ENCODE measurements at places on chromosomes 4 and X. TPM values are rescaled to one million over a fixed set of nuclear protein-coding genes. Genes with fewer than 3 reads are reported as not detected.

Gene PNMA6F
- not detected for polyA plus RNA-seq

Gene ARHGAP6
- polyA plus RNA-seq, result 2.2 TPM

Gene CCSER1
- 4.3 TPM for polyA plus RNA-seq

Gene UGT2B7
- polyA plus RNA-seq, result not detected

Gene DUX4
- polyA plus RNA-seq, result not detected

DNA sequence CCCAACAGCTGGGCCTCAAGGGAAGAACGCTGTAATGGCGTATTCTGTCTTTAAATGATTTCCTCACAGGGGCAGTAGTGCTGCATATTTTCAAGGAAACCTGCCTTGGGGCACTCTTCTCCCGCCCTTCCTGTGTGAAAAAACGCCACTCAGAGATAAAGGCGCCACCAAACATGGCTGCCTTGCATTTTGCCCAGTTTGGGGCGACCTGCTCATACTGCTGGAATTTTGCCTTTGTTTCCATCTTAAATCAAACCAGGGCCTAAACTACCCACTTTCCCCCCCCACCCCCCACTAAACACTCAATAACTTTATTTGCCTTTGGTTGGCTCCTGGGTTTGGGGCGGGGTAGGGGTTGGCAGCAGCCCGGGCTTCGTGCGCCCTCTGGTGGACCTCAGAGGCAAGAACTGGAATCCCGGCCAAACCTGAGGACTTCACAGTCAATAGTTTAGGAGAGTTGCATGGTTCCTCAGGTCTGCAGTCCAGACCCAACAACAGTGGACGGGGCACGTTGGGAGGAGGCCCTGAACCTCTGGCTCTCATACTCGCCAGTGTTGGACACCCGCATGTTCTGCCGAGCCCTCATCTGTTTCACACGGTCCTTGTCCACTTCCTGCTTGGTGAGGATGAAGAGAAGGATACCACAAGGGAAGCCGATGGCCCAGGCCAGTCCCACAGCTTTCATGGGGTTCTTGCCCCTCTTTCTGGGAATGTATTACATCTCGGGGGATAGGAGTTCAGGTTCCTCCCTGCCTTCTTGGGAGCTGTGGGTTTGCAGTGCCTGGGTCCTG lies 220.1 kb upstream of the STK26 start:
- DNase-seq, result peak; percentile 62
- H3K27me3 ChIP-seq, result no peaks in the 10 kb centered on the region
- H3K36me3 ChIP-seq, result no peaks in the 10 kb centered on the region
- H3K4me1 ChIP-seq, result no peaks in the 10 kb centered on the region
- peak overlapping the region; percentile 50 for H3K4me3 ChIP-seq

DNA sequence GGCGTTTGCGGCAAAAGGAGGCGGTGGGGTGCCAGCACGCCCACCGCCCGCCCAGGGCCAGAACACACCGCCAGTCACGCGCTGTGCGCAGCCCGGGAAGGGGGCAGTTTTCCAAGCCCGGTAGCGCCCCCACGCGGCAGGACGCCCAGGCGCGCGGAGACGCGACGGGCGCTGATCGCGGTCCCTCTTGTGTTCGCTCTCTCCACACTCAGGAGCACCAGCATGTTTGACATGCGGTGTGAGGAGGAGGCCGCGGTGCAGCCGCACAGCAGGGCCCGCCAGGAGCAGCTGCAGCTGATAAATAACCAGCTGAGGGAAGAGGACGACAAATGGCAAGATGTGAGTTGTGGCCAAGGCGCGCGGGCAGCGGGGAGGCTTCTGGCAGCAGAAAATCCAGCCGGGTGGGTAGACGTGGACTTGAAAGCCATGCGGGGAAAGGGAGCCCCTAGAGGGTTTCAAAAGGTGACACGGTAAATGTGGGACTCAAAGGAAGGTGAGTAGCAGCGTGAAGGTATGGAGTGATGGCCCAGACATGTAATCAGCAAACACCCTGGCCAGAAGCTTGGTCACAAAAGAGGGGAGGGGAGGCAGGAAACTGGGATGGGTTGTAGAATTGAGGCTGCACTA lies 104.1 kb downstream of the PHOX2B start:
- peaks cover 37% of the 10 kb centered on the region for H3K36me3 ChIP-seq
- peak; percentile 87 for DNase-seq
- no peak overlapping the region for H3K27ac ChIP-seq
- H3K4me3 ChIP-seq, result no peak overlapping the region
- no peaks in the 10 kb centered on the region for H3K27me3 ChIP-seq

DNA sequence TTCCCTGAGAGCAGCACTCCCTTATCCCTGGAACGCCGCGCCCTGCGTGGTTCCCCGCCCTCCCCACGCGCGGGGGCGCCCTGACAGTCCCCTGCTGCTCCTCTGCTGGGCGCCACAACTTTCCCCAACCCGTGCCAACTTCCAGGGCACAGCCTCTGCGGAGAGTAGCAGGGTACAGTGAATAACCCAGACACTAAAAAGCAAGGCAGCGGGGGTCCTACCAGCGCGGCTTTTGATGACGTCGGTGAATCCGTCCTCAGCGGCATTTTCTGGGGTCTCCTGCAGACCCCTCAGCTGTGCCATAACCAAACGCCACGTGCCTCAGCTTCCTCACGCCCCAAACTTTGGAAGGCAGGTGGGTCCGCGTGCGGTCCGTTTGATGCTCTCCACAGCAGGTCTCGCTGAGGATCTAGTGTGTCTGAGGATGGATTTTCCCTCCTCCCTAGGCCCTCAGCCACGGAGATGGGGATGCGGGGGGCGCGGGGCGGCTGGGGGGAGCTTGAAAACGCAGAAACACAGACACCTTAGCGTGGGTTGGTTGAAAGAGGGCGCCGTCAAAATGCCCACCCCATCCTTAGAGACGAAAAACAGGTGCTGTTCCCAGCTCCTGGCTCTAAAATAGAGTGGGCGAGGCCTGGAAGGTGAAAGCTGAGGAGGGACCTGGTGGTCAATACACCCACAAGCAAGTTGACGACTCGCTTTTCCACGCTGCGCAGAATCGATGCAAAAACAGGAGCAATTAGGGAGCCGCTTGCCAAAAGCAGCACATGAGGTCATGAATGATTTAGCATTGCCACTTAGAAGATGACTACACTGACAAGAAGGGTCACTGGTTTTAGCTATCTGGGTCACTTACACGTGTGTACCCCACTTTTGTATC lies 405.6 kb downstream of the FAM47A start:
- H3K36me3 ChIP-seq, result no peaks in the 10 kb centered on the region
- DNase-seq, result no peak
- peak overlapping the region; percentile 34 for H3K4me3 ChIP-seq

- DNase-seq, result no peak
- no peaks in the 10 kb centered on the region for H3K36me3 ChIP-seq
Measured at GRCh38 chrX:9019151-9019550, 14.8 kb downstream of the FAM9B start.

DNA sequence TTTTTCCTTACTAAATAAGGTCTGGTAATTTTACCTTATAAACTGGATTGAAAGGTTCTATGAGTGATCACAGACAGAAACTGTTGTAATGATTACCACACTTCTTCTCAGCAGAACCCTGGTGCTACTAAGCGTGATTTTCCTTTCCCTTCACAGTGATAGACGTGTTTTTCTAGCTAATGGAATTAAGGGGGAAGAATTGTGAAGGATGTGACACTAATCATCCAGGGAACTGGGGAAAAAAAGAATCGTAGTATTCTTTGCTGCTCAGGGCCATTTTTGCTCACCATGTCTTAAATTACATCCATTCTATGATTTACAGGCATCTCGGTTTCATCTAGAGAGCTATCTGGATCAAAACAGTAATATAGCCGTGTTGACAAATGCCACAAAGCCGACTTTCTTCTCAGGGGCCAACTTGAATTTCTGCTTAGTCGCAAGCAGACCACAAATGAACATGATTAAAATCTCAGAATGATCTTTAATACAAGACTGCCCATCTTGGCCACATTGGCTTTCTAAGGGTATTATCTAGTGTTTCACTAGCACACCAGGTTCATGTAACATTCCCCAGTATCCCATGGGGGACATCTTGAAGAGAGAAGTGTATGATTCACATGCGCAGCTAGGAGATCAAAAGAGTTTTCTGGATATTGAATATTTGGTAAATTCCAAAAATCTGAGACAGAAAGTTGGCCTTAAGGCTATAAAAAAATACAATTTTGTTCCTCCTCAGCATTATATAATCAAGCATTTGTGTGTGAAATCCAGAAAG lies 154.0 kb downstream of the UGT8 start:
- no peak for DNase-seq
- no peaks in the 10 kb centered on the region for H3K36me3 ChIP-seq
- no peak overlapping the region for H3K4me3 ChIP-seq
- H3K27ac ChIP-seq, result no peak overlapping the region
- no peaks in the 10 kb centered on the region for H3K27me3 ChIP-seq

DNA sequence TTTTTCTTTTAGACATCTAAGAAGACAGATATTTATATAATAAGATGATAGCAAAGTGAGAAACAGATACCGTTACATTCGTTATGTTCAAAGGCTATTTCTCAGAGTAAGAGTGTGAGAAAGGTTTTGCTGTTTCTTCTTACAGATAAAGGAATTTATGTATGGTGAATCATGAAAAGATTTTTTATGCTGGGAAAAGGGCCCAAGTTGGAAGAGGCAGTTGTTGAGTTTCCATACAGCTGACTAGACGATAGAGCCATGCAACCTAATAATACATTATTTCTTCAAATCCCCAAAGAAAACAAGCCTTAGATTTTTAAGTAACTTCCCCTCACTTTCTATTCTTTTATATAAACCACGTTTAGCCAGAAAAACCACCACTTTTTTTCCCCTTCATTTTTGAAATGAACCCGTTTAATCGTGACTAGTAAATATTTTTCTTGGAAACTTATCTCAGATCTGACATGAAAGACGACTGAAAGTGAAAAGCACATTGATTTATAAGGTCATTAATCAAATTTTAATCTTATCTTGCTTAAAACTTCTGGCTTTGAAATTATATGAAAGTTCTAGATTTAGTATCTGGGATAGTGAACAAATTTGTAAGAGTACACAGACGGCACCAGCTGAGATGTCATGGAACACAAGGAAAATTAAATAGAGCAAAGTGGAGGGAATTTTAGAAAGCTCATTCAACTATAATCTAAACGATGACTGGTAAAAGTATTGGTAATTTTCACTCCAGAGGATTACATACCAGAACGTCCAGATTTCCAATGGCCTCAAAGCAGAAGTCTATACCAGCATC lies 10.9 kb downstream of the ADH6 start:
- H3K27me3 ChIP-seq, result no peaks in the 10 kb centered on the region
- DNase-seq, result no peak
- H3K4me1 ChIP-seq, result no peaks in the 10 kb centered on the region
- H3K4me3 ChIP-seq, result no peak overlapping the region
- no peak overlapping the region for H3K27ac ChIP-seq

GRCh38 chrX:153812220-153812619 lies 17.8 kb downstream of the SSR4 start:
- DNase-seq, result no peak
- H3K4me1 ChIP-seq, result no peaks in the 10 kb centered on the region
- no peaks in the 10 kb centered on the region for H3K27me3 ChIP-seq
- no peak overlapping the region for H3K4me3 ChIP-seq

All from heart left ventricle (tissue), 16 donors.